EH (cell line): ENCODE measurements at places on chromosomes 5 and 9.

DNA sequence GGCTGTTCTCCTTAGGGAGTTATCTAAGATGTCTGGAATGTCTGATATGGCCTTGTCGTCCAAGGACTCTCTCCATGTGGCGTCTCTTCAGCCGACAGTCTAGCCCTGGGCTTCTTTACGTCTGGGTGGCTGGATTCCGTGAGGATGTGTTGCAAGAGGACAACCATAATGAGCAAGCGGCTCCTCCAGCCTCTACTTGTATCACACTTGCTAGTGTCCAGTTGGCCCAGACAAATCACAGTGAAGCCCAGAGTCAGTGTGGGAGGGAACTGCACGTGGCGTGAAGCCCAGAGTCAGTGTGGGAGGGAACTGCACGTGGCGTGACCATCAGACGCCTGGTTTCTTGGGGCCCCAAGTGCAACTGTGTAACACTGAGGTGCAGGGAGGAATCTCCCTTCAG lies 61.1 kb downstream of the COL23A1 start:
- DNase-seq: no peak

- no peak for DNase-seq
These were observed 142.2 kb upstream of the MAP3K1 start for GRCh38 chr5:56673171-56673570.

GRCh38 chr5:137561608-137562007 lies 62.5 kb upstream of the SPOCK1 start:
- DNase-seq: peak; percentile 60

DNA sequence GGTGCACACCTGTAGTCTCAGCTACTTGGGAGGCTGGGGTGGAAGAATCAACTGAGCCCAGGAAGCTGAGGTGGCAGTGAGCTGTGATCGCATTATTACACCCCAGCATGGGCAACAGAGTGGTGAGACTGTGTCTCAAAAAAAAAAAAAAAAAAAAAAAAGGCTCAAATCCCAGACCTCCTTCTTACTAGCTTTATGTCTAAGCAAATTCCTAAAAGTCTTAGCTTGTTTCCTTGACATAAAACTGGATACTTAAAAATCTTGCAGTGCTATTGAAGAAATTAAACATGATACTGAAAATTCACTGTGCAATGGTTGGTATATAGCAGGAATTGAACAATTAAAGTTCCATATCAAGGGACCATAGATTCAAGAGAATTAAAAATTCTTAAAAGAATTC lies 45.0 kb downstream of the PCDHGC5 start:
- peak; percentile 67 for DNase-seq

DNA sequence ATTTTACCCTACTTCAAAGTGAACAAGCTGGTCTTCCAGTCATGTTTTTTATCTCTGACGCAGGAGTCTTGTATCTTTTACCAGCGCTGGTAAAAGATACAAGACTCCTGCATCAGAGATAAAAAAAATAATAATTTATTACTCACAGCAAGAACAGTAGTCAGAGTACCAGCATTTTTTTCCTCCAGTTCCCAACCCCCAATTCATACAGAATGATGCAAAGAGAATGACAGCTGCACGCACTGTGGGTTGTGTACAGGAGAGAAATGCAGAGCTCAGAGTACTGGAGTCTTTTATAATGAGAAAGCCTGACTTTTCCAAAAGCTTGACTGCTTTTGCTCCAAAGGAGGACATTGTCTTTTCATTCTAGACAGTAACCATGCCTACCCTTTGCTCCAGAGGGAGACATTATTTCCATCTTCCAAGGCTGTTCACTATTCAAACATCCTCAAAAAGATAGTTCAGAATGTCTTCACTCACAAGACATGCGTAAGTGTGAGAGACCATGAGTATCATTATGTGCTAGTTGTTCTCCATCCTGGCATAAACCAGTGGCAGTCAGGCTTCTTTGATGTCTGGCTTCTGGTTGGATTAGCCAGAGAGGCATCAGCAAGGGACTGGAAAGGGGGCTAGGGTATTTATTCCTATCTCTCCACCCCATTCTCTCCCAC lies 14.3 kb upstream of the RANBP6 start:
- DNase-seq: no peak

- no peak for DNase-seq
These were observed 729.6 kb upstream of the WWC1 start for GRCh38 chr5:167561796-167562195.

GRCh38 chr9:127904561-127905003 lies 5.2 kb upstream of the ST6GALNAC6 start:
- no peak for DNase-seq

DNA sequence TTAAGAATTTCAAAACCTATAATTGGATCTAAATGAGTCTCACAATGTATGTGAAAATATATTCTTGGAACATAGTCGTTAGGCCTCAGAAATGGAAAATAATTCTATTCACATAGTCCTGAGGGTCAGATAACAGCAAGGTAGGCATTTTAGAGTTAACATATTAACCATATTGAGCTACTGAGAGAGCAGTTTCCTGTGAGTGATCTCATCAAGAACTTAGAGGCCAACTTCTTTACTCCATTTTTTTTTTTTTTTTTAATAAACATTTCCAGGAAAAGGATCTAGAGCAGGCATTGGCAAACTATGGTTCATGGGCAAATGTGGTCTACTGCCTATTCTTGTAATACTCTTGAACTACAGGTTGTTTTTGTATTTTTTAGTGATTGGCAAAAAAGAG lies 26.6 kb downstream of the RAB24 start:
- DNase-seq: no peak

- no peak for DNase-seq
These were observed 7.4 kb downstream of the SLC22A4 start for GRCh38 chr5:132301344-132302271.

GRCh38 chr5:170522211-170523141 lies 18.7 kb downstream of the KCNIP1 start:
- peak; percentile 74 for DNase-seq

DNA sequence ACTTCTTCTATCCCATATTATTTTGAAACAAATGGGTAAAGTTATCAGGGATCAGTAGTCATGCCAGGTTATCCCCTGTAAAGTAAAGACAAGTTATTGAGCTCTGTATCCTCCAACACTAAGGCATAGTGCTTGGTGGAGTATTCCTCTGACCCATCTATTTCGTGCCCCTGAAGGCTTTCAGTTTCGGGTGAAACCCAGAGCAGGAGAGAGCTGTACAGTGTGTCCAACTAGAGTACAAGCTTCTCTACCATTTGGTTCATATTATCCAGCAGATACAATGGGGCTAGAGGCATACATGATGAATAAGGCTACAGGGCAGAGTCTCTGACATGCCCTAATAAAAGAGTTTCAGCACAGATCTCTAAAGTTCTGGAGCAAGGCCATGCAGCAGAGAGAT lies 3.2 kb upstream of the SLC22A4 start:
- DNase-seq: no peak

DNA sequence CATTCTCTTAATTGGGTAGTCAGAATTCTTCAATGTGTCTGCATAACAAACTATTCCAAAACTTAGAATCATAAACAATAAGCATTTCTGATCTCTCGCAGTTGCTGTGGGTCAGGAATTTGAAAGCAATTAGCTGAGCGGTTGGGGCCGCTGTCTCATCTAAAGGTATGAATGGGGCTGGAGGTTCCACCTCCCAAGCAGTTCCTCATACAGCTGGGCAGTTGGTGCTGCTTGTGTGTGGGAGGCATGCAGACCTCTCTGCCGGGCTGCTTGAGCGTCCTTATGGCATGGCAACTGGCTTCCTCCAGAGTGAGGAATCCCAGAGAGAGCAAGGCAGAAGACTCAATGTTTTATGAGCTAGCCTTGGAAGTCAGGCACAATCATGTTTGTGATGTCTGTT lies 30.2 kb upstream of the SEMA4D start:
- no peak for DNase-seq

DNA sequence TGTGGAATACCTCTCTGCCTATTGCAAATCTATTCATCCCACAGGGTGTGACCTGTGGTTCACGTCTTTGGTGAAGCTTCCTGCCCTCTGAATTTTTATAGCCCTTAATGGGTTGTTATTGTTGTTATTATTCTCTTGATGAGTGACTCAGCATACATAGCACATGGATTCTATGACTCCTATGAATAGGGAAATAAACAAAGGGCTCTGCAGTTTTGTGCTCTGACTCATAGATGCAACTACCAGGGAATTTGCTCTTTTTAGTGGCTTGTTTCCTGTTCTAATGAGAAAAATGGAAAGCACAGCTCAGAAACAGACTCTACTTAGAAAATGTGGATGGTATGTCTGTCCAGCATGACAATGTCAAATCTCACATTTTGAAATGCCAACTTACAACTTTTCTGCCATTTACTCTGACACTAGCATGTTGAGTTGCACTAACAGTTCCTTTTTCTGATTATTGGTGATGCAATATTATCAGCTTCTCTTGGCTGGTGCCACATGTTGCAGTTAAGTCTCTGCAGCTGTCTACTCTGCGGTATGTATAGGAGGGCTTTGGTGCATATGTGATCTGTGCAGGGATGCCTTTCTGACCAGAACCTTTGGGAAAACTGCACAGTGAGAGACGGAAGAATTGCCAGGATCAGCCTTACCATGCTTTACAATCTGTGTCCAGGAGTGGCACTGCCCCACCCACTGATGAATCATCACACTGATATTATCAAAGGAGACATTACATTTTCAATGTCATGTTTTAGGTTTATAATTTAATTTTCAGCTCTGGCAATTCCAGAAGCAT lies 996.4 kb upstream of the WWC1 start:
- peak; percentile 93 for DNase-seq
